Jurkat, Clone E6-1 (cell line): ENCODE measurements at places on chromosomes 1 and 21.

DNA sequence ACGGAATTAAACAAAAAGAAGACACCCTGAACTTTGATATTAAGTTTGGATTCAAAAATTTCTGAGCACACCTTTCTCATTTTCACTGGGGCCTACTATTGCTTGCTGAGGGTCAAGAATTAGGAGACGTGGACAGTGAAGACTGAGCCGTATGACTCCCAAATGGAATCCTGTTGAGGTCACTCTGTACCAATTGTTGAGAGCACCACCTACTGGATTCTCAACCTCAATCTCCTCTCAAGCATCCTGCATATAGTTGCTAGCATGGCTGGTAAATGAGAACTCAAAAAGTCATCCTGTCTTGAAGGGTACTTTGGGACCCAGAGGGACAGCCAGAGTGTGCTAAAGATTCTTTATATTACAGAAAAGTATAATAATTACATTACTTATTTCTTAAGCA is 20.2 kb upstream of the MTR start:
- DNase-seq = no peak

- DNase-seq = no peak
These were observed 102.2 kb upstream of the SNX7 start for GRCh38 chr1:98559291-98559690.

DNA sequence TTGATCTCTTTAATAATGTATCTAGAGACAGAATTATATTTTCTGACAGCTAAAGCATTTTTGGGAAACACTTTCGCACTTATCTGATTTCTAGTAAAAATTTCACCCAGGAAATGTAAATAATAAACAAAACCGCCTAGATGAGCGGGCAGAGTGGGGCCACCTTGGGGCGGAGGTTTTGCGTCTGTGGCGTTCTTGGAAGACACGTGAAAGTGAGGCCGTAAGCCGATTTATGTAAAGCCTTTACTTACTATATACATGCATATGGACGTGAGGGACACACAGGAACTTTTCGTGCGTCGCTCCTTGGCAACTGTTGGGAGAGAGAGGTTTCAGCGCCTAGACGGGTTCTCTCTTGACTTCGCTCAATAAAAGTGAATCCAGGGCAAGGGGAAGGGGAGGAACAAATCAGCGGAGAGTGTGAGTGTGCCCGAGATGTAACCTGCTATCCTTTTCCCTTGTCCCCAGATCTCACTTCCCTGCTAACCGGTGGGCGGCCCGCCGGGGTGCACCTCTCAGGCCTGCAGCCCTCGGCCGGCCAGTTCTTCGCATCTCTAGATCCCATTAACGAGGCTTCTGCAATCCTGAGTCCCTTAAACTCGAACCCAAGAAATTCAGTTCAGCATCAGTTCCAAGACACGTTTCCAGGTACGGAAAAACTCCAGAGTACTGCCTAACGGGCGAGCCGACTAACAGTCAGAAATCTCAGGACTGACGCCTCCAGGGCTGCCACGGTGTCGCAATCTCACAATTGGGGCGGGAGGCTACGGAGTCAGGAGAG is 1.7 kb downstream of the HLX start:
- DNase-seq = no peak

- no peak for DNase-seq
These were observed 86.8 kb downstream of the KCNJ6 start for GRCh38 chr21:37829447-37829846.

- DNase-seq = no peak
These were observed 43.0 kb upstream of the AK4 start for GRCh38 chr1:65104854-65105534.
